ENCODE measurements at places on chromosomes 13 and 19.

DNA sequence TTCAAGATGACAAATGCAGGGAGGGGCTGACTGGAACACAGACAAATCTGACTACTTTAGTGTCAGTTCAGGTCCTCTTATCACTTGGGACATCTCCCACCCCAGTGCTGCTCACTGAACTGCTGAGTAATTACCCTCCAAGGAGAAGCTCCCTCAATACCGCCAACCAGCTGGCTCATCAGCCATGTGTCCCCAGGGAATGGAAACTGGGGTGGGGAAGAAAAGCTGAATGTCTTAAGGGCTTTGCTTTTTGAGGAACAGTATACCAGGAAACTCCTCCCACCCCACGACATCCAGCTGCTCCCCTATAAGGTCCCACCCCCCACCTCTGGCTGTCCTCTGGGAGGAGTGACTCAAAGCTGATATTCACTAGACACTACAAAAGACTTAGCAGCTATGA is 2.0 kb downstream of the ZNF823 start:
- no peaks in the 10 kb centered on the region for H3K27me3 ChIP-seq
- H3K4me3 ChIP-seq: no peak overlapping the region
- no peaks in the 10 kb centered on the region for H3K36me3 ChIP-seq
- no peak overlapping the region for H3K27ac ChIP-seq

GRCh38 chr13:112877539-112877938 is 91.5 kb upstream of the MCF2L start:
- no peak overlapping the region for H3K4me3 ChIP-seq
- no peaks in the 10 kb centered on the region for H3K36me3 ChIP-seq
- no peaks in the 10 kb centered on the region for H3K4me1 ChIP-seq
- H3K27me3 ChIP-seq: no peaks in the 10 kb centered on the region

GRCh38 chr19:13023656-13024055 is 28.4 kb downstream of the NFIX start:
- peak overlapping the region; percentile 99 for H3K27ac ChIP-seq
- no peaks in the 10 kb centered on the region for H3K27me3 ChIP-seq
- H3K36me3 ChIP-seq: no peaks in the 10 kb centered on the region
- peaks cover 47% of the 10 kb centered on the region for H3K4me1 ChIP-seq
- DNase-seq: no peak

- no peaks in the 10 kb centered on the region for H3K36me3 ChIP-seq
- DNase-seq: no peak
- H3K4me3 ChIP-seq: no peak overlapping the region
These were observed 7.7 kb upstream of the LRG1 start for GRCh38 chr19:4547303-4548237.

DNA sequence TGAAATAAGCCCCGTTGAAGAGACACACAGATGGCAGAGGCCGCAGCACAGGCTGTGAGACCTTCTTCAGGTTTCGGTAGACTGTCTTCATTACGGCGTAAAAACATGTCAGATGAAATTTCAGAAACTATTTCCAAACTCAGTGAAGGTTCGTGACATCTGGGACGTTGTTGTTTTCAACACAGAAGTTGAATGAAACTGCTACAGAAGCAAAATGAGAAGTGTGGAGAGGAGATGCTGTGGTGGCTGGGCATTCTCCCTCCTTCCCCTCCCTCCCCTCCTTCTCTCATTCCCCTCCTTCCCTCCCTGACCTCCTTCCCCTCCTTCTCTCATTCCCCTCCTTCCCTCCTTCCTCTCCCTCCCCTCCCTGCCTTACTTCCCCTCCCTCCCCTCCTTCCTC is 113.6 kb downstream of the ATP11A start:
- H3K36me3 ChIP-seq: no peaks in the 10 kb centered on the region
- H3K4me3 ChIP-seq: no peak overlapping the region
- no peak for DNase-seq

DNA sequence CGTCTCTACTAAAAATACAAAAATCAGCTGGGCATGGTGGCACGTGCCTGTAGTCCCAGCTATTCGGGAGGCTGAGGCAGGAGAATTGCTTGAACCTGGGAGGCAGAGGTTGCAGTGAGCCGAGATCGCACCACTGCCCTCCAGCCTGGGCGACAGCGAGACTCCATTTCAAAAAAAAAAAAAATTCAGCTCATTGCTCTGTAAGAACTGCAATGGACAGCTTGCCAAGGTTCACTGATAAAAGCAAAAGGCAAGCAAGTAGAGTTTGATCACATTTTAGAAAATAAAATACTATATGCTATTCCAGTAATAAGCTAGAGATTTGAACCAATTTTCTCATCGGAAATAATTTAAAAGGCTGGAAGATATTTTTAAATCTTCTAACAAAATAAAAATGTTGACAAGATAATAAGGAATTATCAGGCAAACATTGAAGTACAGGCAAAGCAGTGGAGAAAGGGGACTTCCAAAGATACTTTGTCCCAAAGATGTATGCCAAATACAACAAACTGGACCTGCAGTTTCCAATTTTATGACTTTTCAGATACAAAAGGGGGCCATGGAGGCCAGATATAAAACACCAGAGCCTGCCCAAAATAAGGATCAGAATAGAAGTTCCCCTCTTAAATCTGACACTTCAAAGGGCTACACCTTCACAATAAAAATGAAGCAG is 29.6 kb downstream of the SLC6A16 start:
- H3K4me3 ChIP-seq: no peak overlapping the region
- H3K36me3 ChIP-seq: no peaks in the 10 kb centered on the region
- H3K27me3 ChIP-seq: no peaks in the 10 kb centered on the region
- no peak overlapping the region for H3K27ac ChIP-seq
- DNase-seq: no peak
